Cardiac fibroblast (primary cell): ENCODE measurements at places on chromosomes 7 and 10.
A peak's percentile ranks its signal among the peaks of the same experiment; 100 is the strongest.

DNA sequence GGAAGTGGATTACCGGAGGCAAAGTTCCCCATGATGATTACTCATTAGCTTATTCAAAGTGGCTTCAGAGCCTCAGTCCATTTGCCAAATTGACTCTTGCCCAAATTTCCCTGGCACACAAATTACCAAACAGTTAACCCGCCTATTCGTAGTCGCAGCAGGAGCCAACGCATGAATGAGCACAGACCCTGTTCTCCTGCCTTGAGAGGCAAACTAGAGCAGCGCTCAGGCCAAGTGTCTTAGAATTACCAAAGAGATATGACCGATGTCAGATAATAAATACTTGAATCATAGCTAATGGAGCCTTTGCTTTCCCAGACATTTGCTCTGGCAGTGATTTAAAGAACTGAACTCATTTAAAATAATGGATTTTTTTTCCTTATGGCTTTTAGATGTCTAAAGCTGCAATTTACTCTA lies 64.9 kb downstream of the CTTNBP2 start:
- no peak for DNase-seq

- peak; percentile 23 for DNase-seq
Measured at GRCh38 chr7:100629117-100629716, 12.1 kb downstream of the TFR2 start.

- peak; percentile 24 for DNase-seq
Measured at GRCh38 chr10:21172930-21173801, 276.1 kb upstream of the NEBL start.

DNA sequence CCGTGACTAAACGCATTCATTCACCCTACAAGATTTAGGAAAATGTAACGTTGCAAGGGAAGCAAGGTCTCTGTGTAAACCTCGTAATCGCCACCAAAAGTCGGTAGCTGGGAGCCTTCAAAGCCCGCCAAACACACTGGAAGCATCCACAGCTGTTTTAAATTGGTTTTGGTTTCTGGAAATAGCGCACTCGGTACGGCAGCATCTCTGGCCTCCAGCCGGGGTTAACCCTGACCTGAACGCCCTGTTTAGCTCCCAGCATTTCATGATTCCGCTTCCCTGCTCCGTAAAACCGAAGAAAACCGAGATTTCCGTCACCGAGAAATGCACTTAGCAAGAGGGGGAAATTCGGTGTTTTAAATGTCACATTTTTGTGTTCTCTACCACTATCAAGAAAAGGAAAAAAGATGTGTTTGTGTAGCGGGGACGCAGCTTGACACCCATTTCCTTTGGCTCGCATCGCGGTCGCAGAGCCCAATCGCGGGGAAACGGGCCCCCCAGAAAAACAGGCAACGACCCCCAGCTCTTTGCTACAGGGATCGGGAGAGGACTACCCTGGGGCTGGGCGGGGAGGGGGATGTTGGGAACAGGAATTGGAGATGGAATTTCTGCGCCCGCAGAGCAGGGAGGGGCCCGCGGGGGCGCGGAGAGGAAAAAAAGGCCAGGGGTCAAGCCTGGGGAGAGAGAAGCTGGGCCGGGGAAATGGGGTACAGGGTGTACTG lies 646 bp downstream of the SGCE start:
- DNase-seq = peak; percentile 68

DNA sequence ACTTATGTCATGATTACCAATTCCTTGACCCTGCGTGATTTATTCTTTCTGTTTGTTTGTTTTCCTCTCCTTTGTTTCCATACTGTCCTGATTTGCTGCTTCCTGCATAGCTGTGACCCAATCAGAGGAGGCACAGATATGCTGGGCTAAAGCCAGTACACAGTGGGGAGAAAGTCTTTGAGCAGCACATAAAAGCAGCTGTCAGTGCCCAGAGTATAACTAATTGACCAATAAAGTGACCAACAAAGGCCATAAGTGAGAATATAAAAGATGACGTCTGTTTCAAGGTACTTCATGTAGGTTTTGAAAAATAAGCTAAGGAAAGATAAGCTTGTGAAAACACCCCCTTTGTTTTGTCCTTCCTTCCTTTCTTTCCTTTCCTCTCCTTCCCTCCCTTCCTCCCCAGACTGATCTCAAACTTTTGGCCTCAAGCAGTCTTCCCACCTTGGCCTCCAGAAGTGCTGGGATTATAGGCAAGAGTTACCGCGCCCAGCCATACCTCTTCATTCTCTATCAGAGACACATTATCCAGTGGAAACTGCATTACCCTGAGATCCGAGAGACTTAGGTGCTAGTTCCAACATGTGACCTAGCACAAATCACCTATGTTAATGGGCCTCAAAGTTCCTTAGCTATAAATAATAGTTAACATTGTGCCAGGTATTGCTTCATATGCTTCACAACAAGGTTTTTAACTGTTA lies 17.0 kb downstream of the BCAP29 start:
- peak; percentile 52 for DNase-seq

GRCh38 chr7:149822353-149822943 lies 15.7 kb upstream of the ZNF862 start:
- no peak for DNase-seq

GRCh38 chr10:117734731-117735405 lies 192.3 kb downstream of the EMX2 start:
- DNase-seq = no peak

DNA sequence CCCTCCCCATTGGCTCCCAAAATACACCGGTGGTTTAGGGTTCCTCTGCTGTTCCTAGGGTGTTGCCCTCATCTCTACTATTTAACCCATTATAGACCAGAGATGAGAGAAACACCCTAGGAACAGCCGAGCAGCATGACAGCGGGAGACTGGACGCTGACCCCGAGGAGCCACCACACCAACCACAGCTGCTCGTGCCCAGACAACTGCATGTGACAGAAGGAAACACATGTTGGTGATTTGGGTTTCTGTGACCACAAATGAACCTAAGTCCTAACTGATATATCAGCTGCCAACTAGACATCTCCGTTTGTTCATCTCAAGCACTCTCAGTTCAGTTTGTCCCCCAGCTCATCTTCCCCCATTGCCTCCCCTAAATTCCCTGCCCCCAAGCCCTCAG lies 13.4 kb downstream of the CFAP43 start:
- no peak for DNase-seq

GRCh38 chr7:31890198-31890597 lies 180.0 kb downstream of the PDE1C start:
- no peak for DNase-seq

GRCh38 chr7:44184206-44184872 lies 4.9 kb downstream of the GCK start:
- DNase-seq = peak; percentile 59

GRCh38 chr7:42694894-42695507 lies 216.9 kb downstream of the C7orf25 start:
- DNase-seq = peak; percentile 12

- no peak for DNase-seq
Measured at GRCh38 chr10:32111585-32111984, 55.4 kb upstream of the KIF5B start.

- DNase-seq = no peak
Measured at GRCh38 chr7:31061185-31061584, 9.1 kb downstream of the ADCYAP1R1 start.

DNA sequence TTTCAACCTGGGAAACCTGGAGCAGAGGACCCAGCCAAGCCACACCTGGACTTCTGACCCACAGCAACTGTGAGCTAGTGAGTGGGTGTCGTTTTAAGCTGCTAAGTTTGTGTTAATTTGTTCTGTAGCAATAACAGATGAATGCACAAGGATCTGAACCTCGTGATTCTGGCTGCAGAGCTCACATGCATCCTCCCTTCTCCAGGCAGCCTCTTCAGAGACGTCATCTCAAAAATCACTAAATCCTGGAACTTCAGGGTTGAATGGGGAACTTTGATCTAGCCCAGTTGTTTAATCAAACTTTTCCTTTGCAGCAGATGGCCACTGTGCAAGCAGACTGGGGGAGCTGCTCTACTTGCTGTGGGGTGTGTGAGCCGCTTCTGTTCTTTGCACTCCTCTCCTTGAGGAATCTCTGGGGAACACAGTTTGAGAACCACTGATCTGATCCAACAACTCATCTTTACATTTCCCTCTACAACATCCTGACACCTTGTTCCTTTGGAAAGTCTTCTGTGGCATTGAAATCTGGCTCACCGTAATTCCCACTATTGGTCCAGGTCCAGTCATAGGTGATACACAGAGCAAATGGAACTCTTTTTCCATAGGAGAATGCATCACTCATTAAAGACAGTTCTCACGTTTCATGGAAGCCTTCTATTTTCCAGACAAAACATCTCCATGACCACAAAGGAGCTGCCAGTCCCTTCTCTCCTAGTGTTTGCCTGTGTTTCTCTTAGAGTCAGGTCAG lies 90.3 kb downstream of the CHN2 start:
- DNase-seq = no peak

DNA sequence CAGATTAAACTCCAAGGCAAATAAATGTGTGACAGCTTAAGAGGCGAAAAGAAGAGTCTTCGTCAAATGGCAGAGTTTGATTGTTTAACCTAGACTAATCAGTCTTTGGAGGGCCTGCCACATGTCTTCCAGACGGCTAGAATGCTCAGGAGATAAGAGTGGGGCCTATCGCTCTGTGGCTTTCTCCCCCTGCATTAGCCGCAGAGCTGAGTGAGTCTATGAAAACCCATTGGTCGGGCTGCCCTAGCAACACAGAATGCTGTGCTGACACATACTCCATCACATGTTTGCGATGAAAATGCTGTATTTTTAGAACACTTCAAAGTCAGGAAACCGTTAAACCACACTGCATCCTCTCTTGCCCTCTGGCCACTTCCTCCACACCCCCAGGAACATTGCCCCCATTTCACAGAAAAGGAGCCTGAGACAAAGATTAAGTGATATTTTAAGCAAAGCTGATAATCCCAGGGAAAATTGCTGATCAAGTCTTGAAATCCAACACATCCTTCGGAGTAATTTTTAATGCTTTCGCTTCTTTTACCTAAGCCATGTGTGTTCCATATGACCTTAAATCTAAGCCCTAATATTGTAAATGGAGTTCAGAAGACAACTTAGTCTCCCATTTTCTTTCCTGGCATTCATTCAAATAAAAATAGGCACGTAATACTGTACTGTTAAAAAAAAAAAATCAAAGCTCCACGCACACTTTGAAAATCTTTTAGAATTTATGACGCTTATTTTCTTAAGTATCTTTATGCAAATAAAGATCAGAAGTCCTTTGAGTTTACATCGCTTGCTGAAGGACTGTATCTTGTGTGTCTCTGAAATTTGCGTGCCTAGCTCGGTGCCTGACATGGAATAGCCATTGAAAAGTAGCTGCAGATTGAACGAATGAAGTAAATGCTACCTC lies 161.2 kb downstream of the CELF2 start:
- peak; percentile 64 for DNase-seq

- DNase-seq = no peak
Measured at GRCh38 chr10:132514821-132515520, 22.6 kb upstream of the INPP5A start.

GRCh38 chr10:101986624-101986971 lies 69.4 kb downstream of the ARMH3 start:
- DNase-seq = no peak

- no peak for DNase-seq
Measured at GRCh38 chr7:143085109-143085508, 33.0 kb downstream of the OR6V1 start.

DNA sequence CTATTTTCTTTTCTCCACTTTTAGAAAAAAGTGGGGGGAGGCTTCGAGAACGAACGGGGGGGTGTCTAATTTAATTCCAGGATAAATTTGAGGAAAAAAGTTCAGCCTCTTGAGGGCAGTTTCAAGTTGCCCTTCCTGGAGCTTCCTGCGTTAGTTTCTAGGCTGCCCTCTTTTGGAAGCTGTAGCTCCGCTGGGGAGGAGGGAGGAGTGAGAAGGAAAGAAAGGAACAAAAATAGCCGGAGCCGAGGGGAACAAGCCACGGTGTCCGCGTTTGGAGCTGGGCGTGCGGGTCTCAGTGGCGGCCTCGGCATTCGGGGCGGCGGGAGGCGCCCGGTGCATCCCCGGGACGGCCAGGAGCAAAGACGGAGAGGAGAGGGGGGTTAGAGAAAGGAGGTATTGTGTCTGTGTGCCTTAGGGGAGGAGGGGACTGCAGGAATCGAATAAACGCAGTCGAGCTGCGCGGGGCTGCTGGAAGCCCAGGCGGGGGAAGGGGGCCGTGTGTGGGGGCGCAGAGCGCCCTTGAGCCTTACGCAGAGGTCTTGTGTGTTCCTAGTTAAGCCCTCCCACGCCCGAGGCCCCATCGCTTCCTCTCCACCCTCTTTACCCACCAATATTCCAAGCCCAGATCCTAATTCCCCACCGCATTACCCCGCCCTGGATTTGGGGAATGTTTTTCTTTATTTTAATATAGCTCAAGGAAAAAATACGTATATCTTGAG lies 2.0 kb upstream of the TNRC18 start:
- DNase-seq = peak; percentile 93
